ENCODE measurements at places on chromosomes 7 and 10. TPM values are rescaled to one million over a fixed set of nuclear protein-coding genes. Genes with fewer than 3 reads are reported as not detected.

DNA sequence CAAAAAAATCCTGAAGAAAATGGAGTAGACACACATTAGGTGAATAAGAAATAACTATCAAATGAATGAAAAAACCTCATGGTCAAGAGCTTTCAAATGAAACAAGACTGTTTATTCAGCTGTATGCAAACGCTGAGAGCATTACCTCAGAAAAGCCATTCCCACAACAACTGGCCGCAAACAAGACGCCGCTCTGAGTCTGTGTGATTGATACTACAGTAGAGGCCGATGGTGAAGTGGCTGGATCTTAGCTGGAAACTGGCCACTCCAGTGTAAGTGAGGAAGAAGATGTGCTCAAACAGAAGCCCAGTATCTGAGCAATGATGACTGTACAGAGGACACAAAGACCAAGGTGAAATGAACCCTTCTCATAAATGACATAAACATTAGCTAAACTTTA is 252.4 kb upstream of the GHITM start:
- H3K36me3 ChIP-seq, result no peaks in the 10 kb centered on the region
- no peak overlapping the region for H3K27ac ChIP-seq
- peaks cover 9% of the 10 kb centered on the region for H3K27me3 ChIP-seq
- no peak for DNase-seq
- H3K4me1 ChIP-seq, result no peaks in the 10 kb centered on the region

The HTR7 gene
- total RNA-seq, result not detected

- no peaks in the 10 kb centered on the region for H3K4me1 ChIP-seq
- H3K36me3 ChIP-seq, result no peaks in the 10 kb centered on the region
- H3K4me3 ChIP-seq, result no peak overlapping the region
- DNase-seq, result no peak
These were observed 26.3 kb downstream of the VWDE start for GRCh38 chr7:12377406-12377805.

The PTN gene
- not detected for total RNA-seq
